ENCODE measurements at places on chromosomes 1 and 21.
A peak's percentile ranks its signal among the peaks of the same experiment; 100 is the strongest.

DNA sequence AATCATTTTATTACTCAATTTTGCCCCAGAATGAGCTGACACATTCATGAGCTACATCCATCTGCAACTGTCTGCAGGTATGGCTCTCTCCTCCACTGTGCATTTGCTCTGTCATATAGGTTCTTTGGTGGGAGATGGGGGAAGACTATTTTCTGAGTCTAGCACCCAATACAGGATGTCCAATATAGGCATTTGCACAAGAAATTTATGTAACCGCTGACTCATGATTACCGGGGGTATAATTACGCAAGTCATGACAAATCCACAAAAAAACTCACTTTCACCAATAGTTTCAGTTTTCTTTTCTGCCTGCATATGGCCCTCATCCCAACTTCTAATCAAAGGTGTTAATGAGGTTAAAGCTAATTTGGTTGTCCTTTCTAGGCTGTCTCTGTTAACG, 17.5 kb upstream of the VSIG8 start:
- H3K4me3 ChIP-seq, result no peak overlapping the region
- H3K27ac ChIP-seq, result no peak overlapping the region
- peaks cover 3% of the 10 kb centered on the region for H3K27me3 ChIP-seq

DNA sequence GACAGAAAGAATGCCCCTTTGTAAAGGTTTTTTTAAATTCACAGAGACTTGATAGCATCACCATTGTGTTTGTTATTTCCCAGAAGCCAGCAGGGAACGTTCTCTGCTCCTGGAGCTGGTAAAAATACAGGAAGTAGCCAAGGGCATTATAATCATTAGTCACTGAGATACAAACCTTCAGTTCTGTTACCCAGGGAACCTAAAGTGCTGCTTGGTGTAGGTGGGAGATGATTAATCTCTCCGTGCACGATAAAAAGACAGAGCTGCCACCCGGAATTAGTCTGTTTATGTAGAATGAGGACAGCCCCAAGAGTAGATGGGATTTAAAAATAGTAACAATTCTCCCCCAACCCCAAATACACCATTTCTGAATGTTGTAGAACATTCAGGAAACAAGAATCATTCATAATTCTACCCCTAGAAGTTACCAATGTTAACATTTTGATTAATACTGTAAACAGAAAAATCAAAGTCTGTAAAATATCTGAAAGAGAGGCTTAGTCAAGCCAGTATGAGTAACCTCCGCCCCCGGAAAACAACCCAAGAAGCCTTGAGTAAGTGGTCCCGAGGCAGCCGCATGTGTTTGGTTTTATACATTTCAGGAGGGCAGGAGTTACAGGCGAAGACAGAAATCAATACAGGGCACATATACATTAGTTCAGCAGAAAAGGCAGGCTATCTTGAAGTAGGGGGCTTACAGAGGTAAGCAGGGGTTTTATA, 45.3 kb upstream of the CTBS start:
- DNase-seq, result no peak
- H3K27ac ChIP-seq, result peak overlapping the region; percentile 36
- H3K4me1 ChIP-seq, result peaks cover 19% of the 10 kb centered on the region
- H3K36me3 ChIP-seq, result peaks cover under 1% of the 10 kb centered on the region

DNA sequence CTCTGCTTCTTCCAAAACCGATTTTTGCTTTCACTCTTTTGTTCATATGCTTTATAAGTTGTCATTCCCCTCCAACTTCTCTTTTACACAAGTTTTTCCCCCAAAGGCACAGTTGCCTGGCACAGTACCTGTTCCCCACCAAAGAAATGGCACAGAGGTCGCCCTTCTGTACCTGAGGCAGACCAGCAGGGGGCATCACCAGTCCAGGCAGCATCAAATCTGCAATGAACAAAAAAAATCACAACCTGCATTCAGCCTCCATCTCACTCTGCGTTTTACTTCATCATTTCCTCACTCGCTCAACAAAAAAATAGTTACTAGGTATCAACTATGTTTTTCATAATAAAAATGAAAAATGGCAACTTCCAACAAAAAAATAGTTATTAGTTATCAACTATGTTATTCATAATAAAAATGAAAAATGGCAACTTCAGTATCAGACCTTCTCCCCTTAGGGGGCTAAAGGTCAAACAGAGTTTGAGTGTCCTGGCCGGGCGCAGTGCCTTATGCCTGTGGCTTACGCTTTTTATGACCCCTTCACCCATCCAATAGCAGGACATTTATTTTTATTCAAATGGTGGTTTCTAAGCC, 4.1 kb downstream of the EIF2D start:
- peaks cover 45% of the 10 kb centered on the region for H3K4me1 ChIP-seq
- no peak overlapping the region for H3K4me3 ChIP-seq
- H3K27ac ChIP-seq, result no peak overlapping the region
- DNase-seq, result peak; percentile 66

DNA sequence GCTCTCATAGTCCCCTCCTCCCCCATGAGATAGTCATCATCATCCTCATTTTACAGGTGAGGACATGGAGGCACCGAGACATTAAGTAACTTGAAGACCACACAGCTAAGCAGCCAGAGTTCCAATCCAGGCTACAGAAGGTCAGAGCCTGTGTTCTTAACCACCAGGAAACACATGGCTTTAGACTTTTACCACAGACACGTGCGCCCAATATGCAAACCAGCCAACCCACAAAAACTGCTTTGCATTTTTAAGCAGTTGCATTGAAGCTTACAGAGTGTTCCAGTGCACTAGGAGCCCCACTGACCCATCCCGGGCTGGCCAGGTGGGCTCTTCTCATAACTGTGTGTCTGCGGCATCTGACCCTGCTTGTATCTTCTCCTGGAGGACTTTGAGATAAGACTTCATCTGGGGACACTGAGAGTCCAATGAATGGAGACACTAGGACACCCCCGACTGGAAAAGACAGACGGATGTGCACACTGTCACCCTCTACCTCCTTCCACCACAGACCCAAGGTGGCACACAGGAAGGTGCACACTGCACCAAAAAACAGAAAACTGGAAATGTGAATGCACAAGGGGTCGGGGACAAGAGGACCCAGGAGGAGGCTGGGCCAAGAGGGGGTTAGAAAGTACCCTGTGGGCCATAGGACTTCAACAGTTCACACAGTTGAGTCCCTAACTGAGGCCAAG, 56.4 kb downstream of the ETS2 start:
- no peak for DNase-seq
- peaks cover 7% of the 10 kb centered on the region for H3K27me3 ChIP-seq
- H3K4me1 ChIP-seq, result no peaks in the 10 kb centered on the region

- peak overlapping the region; percentile 98 for H3K4me3 ChIP-seq
- peaks cover 54% of the 10 kb centered on the region for H3K4me1 ChIP-seq
- H3K27me3 ChIP-seq, result no peaks in the 10 kb centered on the region
- peak; percentile 55 for DNase-seq
Measured at GRCh38 chr1:37478451-37478881, 4.1 kb downstream of the ZC3H12A start.

DNA sequence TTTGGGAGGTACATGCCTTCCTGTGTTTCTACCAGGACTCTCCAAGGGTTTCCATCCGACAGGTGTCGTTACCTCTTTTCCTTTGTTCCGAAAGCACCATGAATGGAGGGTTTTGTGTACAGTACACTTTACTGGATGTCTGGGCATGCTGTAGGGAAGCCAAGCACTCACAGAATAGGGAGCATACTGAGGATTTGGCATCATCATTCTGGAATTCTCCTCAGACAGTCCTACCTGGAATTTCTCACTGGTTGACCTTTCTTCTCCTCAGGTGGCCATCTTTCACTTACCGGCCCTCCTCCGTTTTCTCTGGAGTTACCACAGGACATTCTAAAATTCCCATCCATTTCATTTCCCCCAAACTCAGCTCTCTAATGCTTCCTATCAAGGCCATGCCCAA, 5.9 kb upstream of the MPL start:
- H3K27ac ChIP-seq, result no peak overlapping the region
- no peak overlapping the region for H3K4me3 ChIP-seq
- no peaks in the 10 kb centered on the region for H3K36me3 ChIP-seq
- DNase-seq, result no peak
- peaks cover 7% of the 10 kb centered on the region for H3K4me1 ChIP-seq

DNA sequence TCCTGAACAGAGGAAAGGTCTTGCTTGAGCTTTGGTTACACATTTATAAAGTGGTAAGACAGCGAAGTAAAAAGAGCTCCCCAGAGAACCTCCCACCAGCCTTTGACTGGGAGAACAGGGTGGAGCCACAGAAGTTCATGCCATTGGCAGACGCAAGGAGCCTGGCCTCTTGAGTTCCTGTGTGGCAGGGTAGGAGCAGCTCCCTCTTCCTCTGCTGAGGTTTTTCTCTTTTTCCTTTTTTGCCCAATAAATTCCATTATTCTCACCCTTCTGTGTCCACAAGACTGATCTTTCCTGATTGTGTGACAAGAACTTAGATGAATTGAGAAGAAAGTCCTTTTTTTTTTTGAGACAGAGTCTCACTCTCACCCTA, 4.3 kb downstream of the THEM4 start:
- peaks cover 70% of the 10 kb centered on the region for H3K4me1 ChIP-seq
- H3K36me3 ChIP-seq, result peaks cover 74% of the 10 kb centered on the region
- H3K27ac ChIP-seq, result peak overlapping the region; percentile 93
- H3K4me3 ChIP-seq, result peak overlapping the region; percentile 52
- DNase-seq, result peak; percentile 70

DNA sequence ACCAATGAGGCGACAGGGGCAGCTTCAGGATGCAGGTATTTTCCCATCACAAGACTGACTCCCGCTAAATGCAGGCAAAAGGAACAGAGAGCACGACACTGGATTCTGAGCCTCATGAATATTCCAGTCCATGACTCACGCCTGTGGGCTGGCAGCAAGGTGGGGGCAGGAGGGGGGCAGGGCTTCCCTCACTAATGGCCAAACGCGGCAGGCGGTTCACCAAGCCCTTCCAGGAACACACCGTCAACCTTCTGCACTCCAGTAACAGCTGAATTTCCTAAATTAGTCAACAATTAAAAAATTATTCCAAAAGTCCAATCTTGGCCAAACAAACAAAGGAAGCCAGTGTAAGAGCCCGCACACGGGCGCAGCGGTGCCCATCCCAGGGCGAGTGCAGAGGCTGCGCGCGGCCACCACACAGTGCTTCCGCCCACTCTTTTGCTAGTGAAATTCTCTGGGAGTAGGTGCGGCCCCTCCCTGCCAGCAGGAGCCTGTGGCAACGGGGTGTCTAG, 12.5 kb upstream of the GPR153 start:
- no peak overlapping the region for H3K27ac ChIP-seq
- no peak overlapping the region for H3K4me3 ChIP-seq
- DNase-seq, result no peak
- no peaks in the 10 kb centered on the region for H3K27me3 ChIP-seq

DNA sequence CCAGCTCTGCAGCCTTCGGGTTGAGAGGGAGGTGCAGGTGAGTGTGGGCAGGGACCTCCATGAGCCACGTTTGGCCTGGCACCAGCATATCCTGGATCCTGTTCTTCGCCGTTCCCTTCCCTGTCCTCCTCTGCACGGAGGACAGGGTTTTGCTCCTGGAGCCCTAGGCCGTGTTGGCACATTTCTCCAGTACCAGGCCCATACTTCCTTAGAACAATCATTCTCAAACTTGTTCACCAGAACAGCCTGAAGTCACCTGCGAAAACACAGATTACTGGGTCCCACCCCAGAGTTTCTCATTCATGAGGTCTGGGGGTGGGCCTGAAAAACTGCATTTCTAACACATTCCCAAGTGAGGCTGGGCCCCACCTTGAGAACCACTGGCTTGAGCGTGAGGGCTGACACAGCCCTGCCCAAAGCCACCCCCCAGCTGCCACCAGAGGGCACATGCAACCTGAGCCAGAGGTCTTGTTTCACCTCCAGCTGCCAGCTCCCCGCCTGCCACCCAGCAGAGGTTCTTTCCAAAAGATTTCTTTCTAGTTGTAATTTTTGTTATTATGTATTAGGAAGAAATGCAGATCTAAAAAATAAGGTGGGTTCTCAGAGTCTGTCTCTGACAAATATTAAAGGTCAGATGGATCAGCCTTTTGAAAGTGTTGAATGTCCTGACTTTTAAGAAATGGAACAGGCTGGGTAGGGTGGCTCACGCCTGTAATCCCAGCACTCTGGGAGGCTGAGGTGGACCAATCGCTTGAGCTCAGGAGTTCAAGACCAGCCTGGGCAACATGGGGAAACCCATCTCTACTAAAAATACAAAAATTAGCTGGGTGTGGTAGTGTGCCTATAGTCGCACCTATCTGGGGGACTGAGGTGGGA, 39.6 kb upstream of the LDLRAP1 start:
- H3K36me3 ChIP-seq, result no peaks in the 10 kb centered on the region
- H3K27me3 ChIP-seq, result peaks cover 5% of the 10 kb centered on the region
- H3K27ac ChIP-seq, result no peak overlapping the region
- peak; percentile 66 for DNase-seq
- peaks cover 12% of the 10 kb centered on the region for H3K4me1 ChIP-seq

DNA sequence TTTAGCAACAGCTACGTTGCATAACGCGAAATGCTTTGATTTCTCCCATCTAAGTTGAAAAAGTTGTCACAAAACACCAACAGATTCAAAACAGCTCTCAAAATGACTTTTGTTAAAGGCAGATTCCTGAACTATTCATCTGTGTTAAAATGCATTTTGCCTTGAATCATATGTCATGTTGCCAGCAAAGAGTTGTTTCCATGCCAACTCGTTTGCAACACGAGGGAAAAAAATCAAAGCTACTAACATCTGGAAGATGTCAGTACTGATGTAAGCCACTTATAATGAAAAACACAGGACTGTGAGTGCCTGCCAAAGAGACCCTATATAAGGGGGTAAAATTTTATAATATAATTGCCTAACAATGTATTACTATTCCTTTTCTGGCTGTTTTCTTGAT, 182.7 kb upstream of the PTBP2 start:
- no peak overlapping the region for H3K27ac ChIP-seq
- no peaks in the 10 kb centered on the region for H3K4me1 ChIP-seq
- no peaks in the 10 kb centered on the region for H3K27me3 ChIP-seq
- no peaks in the 10 kb centered on the region for H3K36me3 ChIP-seq
- H3K4me3 ChIP-seq, result no peak overlapping the region
